ENCODE measurements at places on chromosomes 5 and 9.

- no peak for DNase-seq
Observed at GRCh38 chr9:108534741-108535140, 321.0 kb downstream of the ACTL7B start.

DNA sequence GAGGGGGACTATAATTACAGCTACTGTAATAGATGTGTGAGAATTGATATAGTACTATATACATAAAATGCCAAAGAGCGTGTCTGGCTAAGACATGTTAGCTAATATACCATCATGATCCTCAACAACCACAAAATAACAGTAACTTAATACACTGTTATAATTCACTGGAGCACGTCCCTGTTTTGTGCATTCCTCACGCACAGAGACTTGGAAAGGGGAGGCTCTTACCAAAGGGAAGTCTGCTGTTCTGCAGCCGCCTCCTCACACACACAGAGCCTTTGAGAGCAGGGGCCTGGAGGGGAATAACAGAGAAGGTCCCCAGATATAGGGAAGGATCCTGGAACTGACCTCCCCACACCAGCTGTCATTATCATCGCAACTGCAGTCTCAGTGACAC is 97.3 kb downstream of the ANKRD18A start:
- DNase-seq, result no peak

- DNase-seq, result no peak
Observed at GRCh38 chr9:17401858-17402257, 177.0 kb upstream of the SH3GL2 start.

GRCh38 chr9:136856079-136856476 is 3.9 kb downstream of the MAMDC4 start:
- no peak for DNase-seq

GRCh38 chr5:90307782-90308181 is 101.8 kb downstream of the CETN3 start:
- no peak for DNase-seq

DNA sequence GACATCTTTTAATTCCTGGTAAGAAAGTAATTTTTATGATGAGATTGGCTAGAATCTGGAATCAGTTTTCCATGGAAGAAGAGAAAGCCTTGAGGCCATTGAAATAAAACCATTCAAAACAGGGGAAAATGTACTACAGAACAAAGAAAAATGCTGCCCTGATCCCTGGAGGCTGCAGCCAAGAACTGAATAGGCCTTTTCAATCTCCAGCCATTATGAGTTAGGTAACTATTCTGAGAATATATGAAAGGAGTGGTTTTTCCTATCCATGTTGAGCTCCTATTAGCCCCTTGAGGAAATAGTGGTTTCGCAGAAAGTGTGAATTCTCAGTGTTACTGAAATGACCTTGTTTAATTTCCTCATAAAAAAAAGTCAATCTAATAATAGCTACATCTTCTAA is 408.5 kb upstream of the GRAMD2B start:
- no peak for DNase-seq

DNA sequence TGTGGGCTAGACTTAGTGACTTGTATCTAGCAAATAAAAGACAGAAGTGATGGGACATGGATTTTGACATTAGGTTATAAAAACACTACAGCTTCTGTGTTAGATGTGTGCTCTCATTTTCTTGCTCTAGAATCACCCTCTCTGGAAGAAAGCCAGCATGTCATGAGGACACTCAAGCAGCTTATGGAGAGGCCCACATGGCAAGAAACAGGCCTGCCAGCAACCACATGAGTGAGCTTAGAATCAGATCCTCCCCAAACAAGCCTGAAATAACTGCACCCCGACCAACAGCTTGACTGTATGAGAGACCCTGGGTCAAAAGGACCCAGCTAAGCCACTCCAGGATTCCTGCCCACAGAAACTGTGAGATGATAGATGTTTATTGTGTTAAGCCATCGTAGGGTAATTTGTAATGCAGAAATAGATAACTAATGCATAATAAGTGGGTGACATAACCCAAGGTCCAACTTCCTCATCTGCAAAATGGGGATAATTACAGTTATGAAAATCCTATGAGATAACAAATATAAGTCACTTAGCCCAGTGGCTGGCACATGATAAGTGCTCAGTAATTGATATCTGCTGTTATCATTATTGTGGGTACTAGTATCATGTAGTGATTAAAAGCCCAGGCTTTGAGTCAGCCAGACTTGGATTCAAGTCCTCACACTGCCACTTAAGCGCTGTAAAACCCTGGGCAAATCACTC is 86.5 kb downstream of the KLHL3 start:
- DNase-seq, result no peak

DNA sequence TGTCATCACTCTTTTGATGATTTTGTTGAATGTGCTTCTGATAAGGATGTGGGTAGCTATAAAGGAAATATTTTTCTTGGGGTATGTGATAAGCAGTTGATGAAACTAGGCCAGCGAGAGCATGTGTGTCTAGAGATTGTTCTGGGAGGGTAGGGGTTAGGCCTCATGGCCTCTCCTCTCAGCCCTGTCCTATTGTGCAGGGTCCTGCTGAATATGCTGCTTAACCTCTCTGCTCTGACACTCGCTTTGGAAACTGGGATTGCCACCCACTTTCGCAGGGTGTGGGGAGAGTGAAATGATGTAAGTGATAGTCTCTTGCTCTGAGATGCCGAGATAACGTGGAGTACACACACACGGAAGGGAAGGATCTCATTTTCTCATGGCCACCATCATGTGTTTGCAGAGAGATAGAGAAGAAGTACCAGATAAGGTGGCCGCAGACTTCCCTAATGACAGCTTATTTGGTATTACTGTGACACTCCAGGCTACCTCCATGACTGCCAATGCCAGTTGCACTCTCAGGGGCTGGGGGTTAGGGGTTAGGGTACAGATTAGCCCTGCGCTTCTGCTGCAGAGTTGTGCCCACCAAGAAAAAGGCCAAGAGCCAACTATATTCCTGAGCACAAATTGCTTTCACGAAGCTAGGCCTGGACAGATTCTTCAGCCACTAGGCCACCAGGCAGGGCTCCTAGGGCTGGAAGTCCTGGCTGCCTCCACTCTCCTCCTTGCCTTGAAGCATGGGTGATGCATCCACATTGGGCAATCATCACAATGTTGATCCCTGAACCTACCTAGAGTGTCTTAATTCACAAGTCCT is 25.2 kb upstream of the TNFAIP8 start:
- DNase-seq, result no peak

DNA sequence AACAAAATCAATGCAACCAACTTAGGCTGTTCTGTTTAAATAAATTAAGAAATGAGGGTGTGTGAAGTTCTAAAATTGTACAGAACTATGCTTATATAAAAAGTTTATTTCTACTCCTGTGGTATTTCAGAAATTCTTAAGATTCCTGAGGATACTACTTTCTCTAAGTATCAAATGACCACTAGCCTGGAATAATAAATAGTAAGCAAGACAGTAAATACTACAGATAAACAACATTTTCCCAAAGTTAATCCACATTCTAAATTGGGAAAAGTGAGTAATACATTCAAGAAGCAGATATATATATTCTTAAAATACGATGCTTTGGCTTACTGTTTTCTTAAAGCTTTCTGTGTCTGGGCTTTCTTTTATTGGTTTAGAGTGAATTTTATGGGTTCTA is 29.5 kb downstream of the CCNH start:
- DNase-seq, result no peak

GRCh38 chr9:1707291-1707690 is 307.9 kb upstream of the SMARCA2 start:
- DNase-seq, result no peak

DNA sequence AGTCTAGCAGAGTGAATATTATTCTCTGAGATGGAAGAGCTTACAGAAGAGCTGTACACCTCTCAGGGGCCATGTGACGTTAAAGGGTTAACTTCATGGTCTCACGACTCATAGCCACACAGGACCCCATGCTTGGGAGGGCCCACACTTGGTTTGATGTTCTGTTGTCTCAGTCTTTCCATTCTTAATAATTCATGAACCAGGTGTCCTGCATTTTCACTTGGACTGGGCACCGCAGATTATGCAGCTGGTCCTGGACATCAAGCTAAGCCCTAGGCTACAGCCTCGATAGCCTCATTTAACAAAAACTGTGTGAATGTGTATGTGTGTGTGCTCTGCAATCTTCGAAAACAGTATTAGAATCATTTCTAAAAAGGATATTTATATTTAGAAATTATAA is 323.5 kb downstream of the PLK2 start:
- no peak for DNase-seq

DNA sequence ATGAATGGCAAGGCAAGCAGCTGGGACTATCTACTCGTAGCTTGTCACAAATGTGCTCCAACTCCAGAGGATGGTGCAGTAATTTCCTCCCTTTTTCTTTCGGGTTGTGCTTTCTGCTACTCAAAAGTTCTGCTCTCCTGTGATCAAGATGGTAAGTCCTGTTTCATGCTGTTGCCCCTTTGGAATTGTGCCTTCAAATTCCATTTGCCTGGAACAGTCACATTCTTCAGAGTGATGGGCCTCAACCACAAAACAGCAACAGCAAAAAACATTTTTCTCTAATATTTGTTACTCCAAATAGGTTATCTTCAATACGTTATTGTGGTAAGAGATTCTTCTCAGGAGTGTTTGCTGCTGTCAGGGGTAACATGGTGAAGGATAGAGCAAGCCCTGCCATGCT is 209.3 kb downstream of the PALM2AKAP2 start:
- no peak for DNase-seq

DNA sequence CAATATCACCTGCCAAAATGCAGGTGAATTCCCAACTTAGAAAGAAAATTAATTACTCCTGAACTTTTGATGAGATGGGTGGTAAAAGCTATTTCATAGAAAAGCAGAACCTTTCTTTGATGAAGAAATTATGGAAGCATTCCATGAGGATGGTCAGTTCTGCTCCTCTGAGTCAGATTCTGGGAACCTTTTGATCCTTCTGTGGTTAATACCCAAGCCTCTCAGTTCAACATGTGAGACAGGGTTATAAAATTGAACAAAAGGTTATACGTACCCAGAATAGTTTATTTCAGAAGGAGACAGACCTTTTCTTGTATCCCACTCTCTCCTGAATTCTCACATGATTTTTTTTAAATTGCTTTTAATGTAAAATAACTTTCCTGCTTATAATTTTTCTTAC is 767.6 kb upstream of the ADAMTS16 start:
- DNase-seq, result no peak

GRCh38 chr5:149007174-149007573 is 55.7 kb downstream of the SH3TC2 start:
- no peak for DNase-seq

GRCh38 chr9:34521406-34522045 is 1.3 kb downstream of the ENHO start:
- DNase-seq, result no peak

GRCh38 chr5:37417347-37417746 is 38.2 kb downstream of the WDR70 start:
- DNase-seq, result no peak

- no peak for DNase-seq
Observed at GRCh38 chr5:122081541-122081940, 3.5 kb upstream of the LOX start.

GRCh38 chr9:33178972-33179697 is 12.0 kb upstream of the B4GALT1 start:
- no peak for DNase-seq

GRCh38 chr5:112646139-112646936 is 91.3 kb upstream of the APC start:
- DNase-seq, result no peak

DNA sequence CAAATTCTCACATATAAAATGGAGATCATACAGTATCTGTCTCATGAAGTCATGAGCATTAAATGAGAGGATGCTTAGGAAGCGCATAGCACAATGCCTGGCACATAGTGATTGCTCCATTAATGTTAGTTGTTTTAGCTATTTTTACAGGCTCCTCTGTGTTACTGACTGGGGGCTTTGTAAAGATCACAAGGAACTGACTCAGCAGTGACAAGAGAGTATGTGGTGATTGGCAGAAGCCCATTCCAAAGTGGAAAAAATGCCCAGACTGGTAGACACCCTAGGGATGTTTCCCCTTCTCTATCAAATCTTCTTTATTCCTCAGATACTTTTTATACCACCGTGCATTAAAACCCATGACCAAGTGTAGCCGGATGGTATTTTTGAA is 33.5 kb downstream of the ABLIM3 start:
- DNase-seq, result no peak
